ENCODE measurements at places on chromosomes 6 and 20.

- no peak for DNase-seq
Observed at GRCh38 chr6:35136185-35136584, 5.0 kb downstream of the TCP11 start.

GRCh38 chr6:85983032-85983659, 340.5 kb upstream of the SYNCRIP start:
- no peak for DNase-seq

DNA sequence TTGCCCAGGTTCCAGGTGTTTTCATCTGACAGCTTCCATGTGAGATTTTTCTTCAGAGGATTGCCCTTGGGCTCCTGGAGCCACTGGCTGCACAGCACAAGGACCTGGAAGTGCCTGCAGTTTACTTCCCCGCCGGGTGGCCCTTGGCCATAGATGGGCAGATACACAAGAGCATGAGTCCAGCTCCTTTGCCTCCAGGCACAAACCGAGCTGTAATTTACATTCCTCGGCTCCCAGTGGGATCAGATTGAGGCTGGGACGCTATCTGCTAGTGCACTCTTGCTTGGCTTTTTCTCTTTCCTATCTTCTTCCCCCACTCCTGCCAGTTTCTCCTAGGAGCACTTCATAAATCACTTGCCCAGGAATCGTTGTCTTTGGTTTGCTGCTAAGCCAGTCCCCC, 85.4 kb upstream of the RALY start:
- no peak for DNase-seq

DNA sequence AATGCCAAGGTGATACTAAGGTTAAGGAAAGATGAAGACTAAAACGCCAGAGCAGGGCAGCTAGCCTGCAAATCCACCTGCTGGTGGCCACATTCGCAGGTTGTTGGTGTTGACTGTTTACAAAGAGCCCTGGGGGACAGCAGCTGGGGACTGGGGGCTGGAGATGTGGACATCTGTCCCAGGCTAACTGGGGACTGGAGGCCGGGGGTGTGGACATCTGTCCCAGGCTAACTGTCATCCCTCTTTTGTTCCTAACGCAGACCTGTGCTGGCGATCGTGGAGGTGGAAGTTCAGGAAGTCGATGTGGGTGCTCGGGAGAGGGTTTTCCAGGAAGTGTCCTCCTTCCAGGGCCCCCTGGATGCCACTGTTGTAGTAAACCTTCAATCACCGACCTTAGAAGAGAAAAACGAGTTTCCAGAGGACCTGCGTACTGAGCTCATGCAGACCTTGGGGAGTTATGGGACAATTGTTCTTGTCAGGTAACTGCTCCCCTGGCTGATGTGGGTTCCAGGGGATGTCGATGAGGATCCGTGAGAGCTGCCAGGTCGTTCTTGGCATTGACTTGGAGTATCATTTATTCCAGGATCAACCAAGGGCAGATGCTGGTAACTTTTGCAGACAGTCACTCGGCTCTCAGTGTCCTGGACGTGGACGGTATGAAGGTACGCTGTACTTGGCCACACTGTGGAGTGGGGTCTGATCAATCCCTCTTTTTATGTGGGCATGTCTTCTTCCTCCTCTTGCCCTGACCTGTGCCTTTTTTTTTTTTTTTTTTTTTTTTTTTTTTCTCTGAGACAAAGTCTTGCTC, 87.0 kb downstream of the SERAC1 start:
- no peak for DNase-seq

- DNase-seq = no peak
Observed at GRCh38 chr20:37393863-37394542, 48.1 kb downstream of the SRC start.

DNA sequence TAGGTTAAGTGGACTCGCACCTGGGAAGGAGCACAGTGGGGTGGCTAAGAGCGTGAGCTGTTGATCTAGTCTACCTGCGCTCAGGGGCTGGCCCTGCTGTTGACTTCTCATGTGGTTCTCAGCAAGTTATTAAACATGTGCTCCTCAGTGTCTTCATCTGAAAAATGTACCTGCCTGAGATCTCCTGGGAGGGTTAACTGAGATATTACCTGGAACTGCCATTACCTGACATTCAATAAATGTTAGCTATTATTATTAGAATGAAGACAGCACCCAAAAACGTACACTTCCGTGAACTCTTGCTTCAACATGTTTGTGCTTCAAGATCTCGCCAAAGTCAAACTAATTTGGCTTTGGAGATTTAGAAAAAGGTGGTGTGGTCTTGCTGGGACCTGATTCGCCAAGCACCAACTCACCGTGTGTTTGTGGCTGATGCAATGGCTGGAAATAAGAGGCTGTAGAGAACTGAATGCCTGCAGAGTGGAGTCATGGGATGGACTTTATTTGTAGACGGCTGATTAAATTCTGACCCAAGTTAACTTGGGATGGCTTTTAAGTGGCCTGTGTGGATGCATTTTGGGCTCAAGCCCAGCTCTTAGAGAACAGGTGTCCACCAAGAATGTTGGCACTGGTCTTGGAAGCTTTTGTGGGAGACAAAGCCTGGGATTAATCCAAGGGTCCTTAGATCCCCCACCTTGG, 692.9 kb downstream of the QKI start:
- no peak for DNase-seq

DNA sequence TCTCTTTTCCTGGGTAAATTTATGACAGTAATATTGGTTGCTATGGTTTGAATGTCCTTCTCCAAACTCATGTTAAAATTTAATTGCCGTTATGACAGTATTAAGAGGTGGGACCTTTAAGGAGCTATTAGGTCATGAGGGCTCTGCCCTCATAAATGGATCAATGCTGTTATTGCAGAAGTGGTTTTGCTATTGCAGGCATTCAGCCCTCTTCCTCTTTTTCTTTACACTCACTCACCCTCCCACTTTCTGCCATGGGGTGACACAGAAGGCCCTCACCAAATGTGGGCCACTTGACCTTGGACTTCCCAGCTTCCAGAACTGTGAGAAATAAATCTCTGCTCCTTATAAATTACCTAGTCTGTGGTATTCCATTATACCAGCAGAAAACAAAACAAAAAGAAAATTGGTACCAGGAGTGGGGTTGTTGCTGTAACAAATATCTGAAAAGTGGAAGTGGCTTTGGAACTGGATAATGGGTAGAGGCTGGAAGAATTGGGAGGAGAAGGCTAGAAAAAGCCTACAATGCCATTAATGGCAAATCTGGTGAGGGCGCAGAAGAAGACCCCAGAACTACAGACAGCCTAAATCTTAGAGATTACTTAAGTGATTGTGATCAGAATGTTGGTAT, 24.8 kb upstream of the IGF2R start:
- DNase-seq = no peak
